NCI-H460 (cell line): ENCODE measurements at places on chromosomes 6 and 20. TPM values are rescaled to one million over a fixed set of nuclear protein-coding genes. Genes with fewer than 3 reads are reported as not detected.

GRCh38 chr6:73182021-73182607, 43.2 kb downstream of the KHDC1L start:
- no peak for DNase-seq

- DNase-seq, result no peak
Measured at GRCh38 chr20:35823147-35823546, 51.3 kb downstream of the PHF20 start.

DNA sequence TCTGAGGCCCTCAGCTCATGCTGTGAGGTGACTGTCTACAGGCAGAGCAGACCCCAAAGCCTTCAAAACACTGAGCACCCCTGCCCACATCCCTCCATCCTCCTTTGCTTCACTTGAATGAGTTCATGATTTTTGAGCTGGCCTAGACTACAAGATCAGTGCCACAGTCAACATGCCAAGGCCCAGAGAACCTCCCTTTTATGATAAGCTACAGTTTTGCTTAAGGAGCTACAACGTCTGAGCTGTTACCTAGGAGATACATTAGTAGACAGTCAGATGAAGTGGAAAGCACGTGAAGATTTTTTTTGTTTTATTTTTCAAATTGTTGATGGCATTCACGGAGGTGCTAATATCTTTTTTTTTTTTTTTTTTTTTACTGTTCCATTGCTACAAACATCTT, 139.0 kb downstream of the SOBP start:
- no peak for DNase-seq

Gene SLC4A11
- 65.8 and 71.0 TPM in 2 replicates for total RNA-seq

Gene LTA
- not detected in 2 replicates for total RNA-seq
